ENCODE measurements at places on chromosomes 6 and 20. TPM values are rescaled to one million over a fixed set of nuclear protein-coding genes. Genes with fewer than 3 reads are reported as not detected.

CNR1 gene
- 2.6 TPM for total RNA-seq

- H3K4me1 ChIP-seq = peaks cover 38% of the 10 kb centered on the region
- peak overlapping the region; percentile 13 for H3K4me3 ChIP-seq
- peak overlapping the region; percentile 40 for H3K27ac ChIP-seq
- H3K36me3 ChIP-seq = no peaks in the 10 kb centered on the region
- DNase-seq = peak; percentile 61
Observed at GRCh38 chr20:51562332-51563173, 20.0 kb upstream of the NFATC2 start.

PRRT1 gene
- total RNA-seq = not detected

DNA sequence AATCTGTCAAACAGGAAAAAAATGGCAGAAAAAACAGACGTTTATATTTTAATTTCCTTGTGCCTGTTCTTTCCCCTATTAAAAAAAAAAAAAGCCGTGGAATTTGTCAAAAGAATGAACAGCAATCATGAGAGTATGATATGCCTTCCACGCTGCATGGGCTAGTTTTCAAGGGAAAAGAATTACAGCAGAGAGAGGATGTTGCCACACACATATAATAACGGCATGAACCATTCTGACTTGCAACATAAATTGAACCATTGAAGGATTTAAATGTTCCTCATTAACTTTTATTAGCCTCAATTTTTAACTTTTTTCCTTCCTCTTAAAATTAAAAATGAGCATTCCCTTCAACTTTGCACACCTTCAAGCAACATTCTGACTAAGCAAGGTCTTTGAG is 301.8 kb downstream of the FOXC1 start:
- no peak overlapping the region for H3K4me3 ChIP-seq
- no peaks in the 10 kb centered on the region for H3K27me3 ChIP-seq
- H3K36me3 ChIP-seq = no peaks in the 10 kb centered on the region
- H3K27ac ChIP-seq = no peak overlapping the region

DNA sequence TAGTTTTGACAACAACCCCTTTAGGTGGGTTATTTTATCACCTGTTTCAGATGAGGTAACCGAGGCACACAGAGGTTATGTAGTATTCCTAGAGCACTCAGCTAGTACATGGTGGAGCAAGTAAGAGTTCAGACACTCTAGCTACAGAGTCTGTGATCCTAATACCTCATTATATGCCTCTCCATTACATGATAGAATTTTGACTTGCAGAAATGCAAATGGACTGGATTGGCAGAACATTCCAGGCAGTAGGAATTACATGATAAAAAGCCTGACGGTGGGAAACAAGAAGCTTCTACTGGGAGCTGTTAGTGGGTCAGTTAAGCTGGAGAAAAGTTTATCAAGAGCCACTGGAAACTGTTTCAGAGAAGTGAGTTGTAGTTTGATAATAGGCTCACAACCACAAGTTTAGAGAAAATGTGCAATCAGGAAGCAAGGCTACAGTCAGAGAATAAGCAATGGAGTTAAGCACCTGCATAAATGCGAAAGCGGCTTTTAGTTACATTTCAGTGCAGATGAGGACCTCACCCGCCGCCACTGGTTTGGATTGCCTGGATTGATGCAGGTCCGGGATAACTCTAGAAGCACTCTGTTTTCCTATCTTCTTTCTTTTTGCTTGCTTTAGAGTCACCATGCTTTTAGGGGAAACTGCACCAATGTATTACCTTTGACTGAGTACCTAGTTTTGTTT is 34.7 kb upstream of the MYLK2 start:
- H3K4me1 ChIP-seq = no peaks in the 10 kb centered on the region
- no peaks in the 10 kb centered on the region for H3K36me3 ChIP-seq

DNA sequence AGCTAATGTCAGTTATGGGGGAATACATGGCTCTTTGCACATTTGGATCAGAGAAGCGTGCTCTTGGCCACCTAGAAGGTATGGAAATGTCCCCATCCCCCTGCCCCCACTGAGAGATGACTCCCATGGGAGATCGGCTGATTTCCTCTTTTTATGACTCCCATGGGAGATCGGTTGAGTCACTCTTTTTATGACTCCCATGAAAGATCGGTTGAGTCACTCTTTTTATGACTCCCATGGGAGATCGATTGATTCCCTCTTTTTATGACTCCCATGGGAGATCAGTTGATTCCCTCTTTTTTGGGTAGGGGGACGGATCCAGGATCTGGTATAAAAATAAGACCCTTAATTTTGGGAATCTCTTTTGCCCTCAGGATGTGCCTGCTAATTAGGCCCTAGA is 10.3 kb upstream of the TAAR9 start:
- no peaks in the 10 kb centered on the region for H3K36me3 ChIP-seq
- H3K4me1 ChIP-seq = no peaks in the 10 kb centered on the region
- H3K27me3 ChIP-seq = no peaks in the 10 kb centered on the region
- no peak overlapping the region for H3K4me3 ChIP-seq
- DNase-seq = no peak

LPA gene
- 0.52 TPM for total RNA-seq

MOXD1 gene
- total RNA-seq = 3.9 TPM

PPP1R16B gene
- total RNA-seq = 1.6 TPM

PSORS1C2 gene
- total RNA-seq = not detected

DNA sequence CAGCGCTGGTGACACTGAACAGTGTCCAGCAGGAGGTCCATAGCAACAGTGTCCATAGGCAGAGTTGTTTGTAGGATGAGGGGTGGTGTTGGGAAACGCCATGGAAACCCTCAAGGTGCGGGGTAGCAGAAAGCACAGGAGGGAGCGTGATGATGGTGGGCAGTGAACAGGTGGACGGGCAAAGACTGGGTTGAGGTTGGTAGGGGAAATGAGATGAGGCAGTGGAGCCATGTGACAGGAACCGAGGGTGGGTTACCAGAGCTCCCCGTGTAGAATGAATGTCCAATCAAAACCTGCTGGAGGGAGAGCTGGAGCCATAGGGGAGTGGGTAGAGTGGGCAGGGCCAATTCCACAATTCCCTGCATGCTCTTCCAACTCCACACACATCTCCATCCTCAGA is 38.0 kb downstream of the HLA-DPB1 start:
- H3K27ac ChIP-seq = no peak overlapping the region
- H3K36me3 ChIP-seq = no peaks in the 10 kb centered on the region
- peaks cover 4% of the 10 kb centered on the region for H3K4me1 ChIP-seq
- DNase-seq = no peak
- H3K27me3 ChIP-seq = peaks cover 12% of the 10 kb centered on the region
- H3K4me3 ChIP-seq = no peak overlapping the region

TFAP2C gene
- 0.52 TPM for total RNA-seq

DNA sequence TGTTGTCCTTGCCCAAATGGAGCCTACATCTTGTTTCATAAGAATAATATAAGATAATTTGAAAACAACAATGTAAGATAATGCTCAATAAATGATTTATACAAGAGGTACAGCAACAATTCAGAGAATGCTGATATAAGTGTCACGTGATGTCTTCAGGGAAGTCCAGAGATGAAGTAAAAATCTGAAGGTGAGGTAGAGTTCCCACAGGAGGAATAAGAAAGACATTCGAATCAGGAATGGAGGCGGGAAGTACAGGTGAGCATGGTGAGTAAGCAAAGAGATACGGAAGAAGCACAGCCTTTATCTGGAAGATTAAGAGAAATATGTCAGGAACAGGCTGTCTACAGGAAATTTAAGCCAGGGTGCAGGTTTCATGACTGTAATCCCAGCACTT is 165.9 kb upstream of the MARCKS start:
- H3K27me3 ChIP-seq = no peaks in the 10 kb centered on the region
- no peak for DNase-seq
- H3K27ac ChIP-seq = no peak overlapping the region

GRCh38 chr6:20931093-20931492 is 396.8 kb downstream of the CDKAL1 start:
- H3K27me3 ChIP-seq = no peaks in the 10 kb centered on the region
- H3K27ac ChIP-seq = no peak overlapping the region
- H3K4me1 ChIP-seq = peaks cover 5% of the 10 kb centered on the region
- DNase-seq = no peak

DLL1 gene
- total RNA-seq = 6.0 TPM

GRCh38 chr6:11272491-11273192 is 40.2 kb upstream of the NEDD9 start:
- no peaks in the 10 kb centered on the region for H3K27me3 ChIP-seq
- H3K27ac ChIP-seq = no peak overlapping the region
- H3K36me3 ChIP-seq = no peaks in the 10 kb centered on the region
- peaks cover 57% of the 10 kb centered on the region for H3K4me1 ChIP-seq

DNA sequence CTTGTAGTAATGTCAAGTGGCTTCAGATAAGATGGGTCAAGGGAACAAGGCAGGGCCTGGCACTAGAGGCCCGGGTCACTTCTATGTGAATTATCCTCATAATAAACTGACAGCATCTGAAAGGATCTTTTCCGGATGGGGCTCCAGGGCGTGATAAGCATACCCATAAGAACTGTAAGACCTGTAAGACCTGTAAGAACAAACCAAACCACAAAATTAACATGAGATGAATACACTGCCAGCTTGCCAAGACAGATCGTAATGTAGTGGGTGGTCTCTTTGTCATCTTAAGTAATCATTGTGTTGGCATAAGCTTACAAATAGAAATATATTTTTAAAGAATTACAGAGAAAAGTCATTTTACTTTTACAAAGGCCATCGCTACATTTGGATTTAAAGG is 334.9 kb downstream of the RFPL4B start:
- H3K4me1 ChIP-seq = no peaks in the 10 kb centered on the region
- H3K36me3 ChIP-seq = no peaks in the 10 kb centered on the region
- H3K27me3 ChIP-seq = no peaks in the 10 kb centered on the region
- no peak overlapping the region for H3K27ac ChIP-seq

DNA sequence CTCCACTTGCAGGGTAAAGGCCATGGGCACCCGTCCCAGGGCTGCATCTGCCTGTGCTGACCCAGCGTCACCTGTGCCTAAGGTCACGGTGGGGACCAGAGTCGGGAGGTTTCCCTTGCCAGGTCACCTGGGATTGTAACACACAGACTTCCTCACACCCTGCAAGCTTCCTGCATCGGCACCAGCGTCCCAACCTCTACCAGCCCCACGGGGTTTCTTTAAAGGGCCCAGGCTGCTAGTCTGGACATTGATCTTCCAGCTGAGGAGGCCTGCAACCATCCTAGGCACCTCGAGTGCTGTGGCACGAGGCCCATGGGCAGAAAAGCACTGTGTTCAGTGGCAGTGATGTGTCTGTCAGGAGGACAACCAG is 12.6 kb downstream of the ACSS1 start:
- H3K27me3 ChIP-seq = no peaks in the 10 kb centered on the region
- peaks cover 99% of the 10 kb centered on the region for H3K4me1 ChIP-seq
- no peak for DNase-seq
- H3K27ac ChIP-seq = peak overlapping the region; percentile 85
- no peaks in the 10 kb centered on the region for H3K36me3 ChIP-seq

- DNase-seq = no peak
- no peaks in the 10 kb centered on the region for H3K27me3 ChIP-seq
- H3K4me1 ChIP-seq = no peaks in the 10 kb centered on the region
Observed at GRCh38 chr6:89198235-89198634, 18.9 kb downstream of the GABRR1 start.

CLDN20 gene
- not detected for total RNA-seq

PPIL1 gene
- 5.9 TPM for total RNA-seq

GRCh38 chr6:151905072-151905471 is 97.6 kb downstream of the ESR1 start:
- no peaks in the 10 kb centered on the region for H3K4me1 ChIP-seq
- no peaks in the 10 kb centered on the region for H3K27me3 ChIP-seq
- no peak overlapping the region for H3K4me3 ChIP-seq
- H3K36me3 ChIP-seq = no peaks in the 10 kb centered on the region
- DNase-seq = no peak

GJA10 gene
- total RNA-seq = not detected

OR12D3 gene
- total RNA-seq = not detected

DNA sequence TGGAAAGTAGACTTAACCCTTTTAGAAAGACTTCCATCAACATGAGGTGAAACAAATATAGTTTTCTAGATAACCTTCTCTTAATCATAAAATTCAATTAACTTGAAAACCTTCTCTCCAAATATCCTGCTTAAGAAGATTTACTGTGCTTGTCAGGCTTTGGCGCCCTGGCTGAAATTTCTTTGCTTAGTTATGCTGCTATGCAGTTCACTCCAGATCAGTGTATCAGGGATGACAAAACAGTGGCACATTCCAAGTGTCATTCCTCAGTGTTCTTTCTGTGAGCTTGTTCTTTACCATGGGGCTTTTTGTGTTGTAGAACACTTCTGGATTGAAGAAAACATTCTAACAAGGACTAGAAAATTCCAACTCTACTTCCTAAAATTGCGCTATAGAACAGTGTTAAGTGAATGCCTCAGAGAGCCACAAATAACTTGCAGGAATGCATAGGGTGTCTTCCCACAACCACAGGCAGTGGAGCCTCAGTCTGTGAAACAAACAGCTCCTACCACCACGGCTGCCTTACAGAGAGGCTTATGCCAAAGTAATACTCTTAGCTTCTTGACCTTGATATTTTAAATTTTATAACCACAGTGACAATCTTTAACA is 443.6 kb downstream of the CDC5L start:
- no peaks in the 10 kb centered on the region for H3K27me3 ChIP-seq
- no peaks in the 10 kb centered on the region for H3K4me1 ChIP-seq
- DNase-seq = no peak
- H3K4me3 ChIP-seq = no peak overlapping the region

DNA sequence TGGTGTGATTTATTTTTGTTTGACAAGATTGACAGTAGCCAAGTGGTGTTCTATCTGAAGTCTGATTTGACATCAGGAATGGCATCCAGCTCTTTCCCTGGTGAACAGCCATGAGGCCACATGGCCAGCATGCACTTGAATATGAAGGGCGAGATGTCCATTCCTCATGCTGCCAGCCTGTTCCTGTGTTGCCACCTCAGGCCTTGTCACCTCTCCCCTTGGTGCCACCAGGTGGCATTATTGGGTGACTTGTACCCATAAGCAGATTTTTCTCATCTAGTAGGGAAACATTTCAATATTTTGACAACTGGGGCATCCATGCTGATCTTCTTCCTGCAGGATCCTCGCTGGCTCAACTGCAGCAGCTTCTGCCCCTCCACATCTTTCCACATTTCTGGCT is 199.1 kb downstream of the ERMARD start:
- H3K4me1 ChIP-seq = no peaks in the 10 kb centered on the region
- peak; percentile 64 for DNase-seq
- H3K27ac ChIP-seq = no peak overlapping the region
- no peaks in the 10 kb centered on the region for H3K36me3 ChIP-seq

Data from body of pancreas (tissue), 4 donors.